ENCODE measurements at places on chromosomes 5 and 9.
A peak's percentile ranks its signal among the peaks of the same experiment; 100 is the strongest.

- peaks cover 23% of the 10 kb centered on the region for H3K4me1 ChIP-seq
- peak; percentile 92 for ATAC-seq
- H3K27me3 ChIP-seq, result no peaks in the 10 kb centered on the region
- no peaks in the 10 kb centered on the region for H3K36me3 ChIP-seq
- H3K27ac ChIP-seq, result peak overlapping the region; percentile 79
These were observed 149.2 kb upstream of the KLF9 start for GRCh38 chr9:70563431-70564204.

DNA sequence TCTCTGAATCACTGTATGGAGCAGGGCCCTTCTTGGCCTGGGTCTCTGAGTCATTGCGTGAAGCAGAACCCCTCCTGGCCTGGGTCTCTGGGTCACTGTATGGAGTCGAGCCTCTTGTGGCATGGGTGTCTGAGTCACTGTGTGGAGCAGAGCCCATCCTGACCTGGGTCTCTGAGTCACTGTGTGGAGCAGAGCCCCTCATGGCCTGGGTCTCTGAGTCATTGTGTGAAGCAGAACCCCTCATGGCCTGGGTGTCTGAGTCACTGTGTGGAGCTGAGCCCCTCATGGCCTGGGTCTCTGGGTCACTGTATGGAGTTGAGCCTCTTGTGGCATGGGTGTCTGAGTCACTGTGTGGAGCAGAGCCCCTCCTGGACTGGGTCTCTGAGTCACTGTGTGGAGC lies 94.0 kb upstream of the RAPGEF1 start:
- no peak overlapping the region for H3K27ac ChIP-seq
- no peaks in the 10 kb centered on the region for H3K36me3 ChIP-seq
- no peak overlapping the region for H3K4me3 ChIP-seq
- peak; percentile 79 for ATAC-seq

- ATAC-seq, result no peak
- no peak overlapping the region for H3K27ac ChIP-seq
These were observed 67.0 kb upstream of the DPYSL3 start for GRCh38 chr5:147576646-147577535.

DNA sequence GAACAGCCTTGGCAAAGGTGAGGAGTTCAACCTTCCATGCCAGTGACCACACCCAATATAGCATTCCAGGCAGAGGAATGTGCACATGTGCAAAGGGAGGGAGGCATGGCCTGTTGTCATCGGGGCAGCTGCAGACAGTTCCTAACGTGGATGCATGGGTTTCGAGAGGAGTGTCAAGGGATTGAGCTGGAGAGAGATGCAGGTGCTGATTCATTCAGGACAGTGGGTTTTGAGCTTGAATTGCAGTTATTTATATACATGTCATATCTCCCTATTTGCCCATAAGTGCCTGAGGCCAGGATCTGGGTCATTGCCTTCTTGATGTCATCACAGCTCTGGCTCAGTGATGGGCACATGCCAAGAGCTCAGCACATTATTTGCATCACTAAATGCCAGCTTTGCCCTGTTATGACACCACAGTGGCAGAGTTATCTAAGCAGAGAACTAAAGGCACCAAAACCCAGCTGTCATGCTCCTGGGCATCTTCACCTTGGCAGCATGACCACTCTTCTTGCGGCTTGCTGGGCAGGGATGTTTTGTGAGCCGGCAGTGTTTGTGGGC lies 278.0 kb downstream of the NTRK2 start:
- no peak overlapping the region for H3K4me3 ChIP-seq
- no peak overlapping the region for H3K27ac ChIP-seq
- H3K36me3 ChIP-seq, result no peaks in the 10 kb centered on the region
- H3K4me1 ChIP-seq, result no peaks in the 10 kb centered on the region

- peak; percentile 14 for ATAC-seq
- H3K27me3 ChIP-seq, result no peaks in the 10 kb centered on the region
- peaks cover 45% of the 10 kb centered on the region for H3K4me1 ChIP-seq
These were observed 5.8 kb upstream of the TRIM41 start for GRCh38 chr5:181217111-181217802.

- no peaks in the 10 kb centered on the region for H3K36me3 ChIP-seq
- H3K4me3 ChIP-seq, result no peak overlapping the region
- H3K4me1 ChIP-seq, result no peaks in the 10 kb centered on the region
These were observed 535.8 kb downstream of the EFNA5 start for GRCh38 chr5:107134931-107135330.

DNA sequence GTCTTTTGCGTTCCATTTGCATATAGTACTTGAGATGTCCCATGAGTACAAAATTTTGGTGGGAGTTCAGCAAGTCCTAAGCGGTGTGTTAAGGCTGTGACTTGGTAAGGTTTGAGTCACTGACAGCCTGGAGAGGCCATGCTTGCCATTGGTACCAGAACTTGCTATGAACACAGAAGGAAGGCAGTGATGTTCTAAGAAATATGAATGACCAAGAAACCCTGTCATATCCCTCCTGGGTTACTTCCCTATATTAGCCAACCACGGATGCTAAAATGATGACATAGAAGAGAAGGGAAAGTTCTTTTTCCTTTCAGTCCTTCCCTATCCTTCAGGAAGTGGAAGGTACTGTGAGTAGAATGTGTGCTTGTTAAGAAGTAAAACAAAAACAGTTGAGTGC lies 136.7 kb downstream of the GCNT1 start:
- H3K36me3 ChIP-seq, result no peaks in the 10 kb centered on the region
- no peak for ATAC-seq
- peaks cover 7% of the 10 kb centered on the region for H3K4me1 ChIP-seq
- peaks cover 12% of the 10 kb centered on the region for H3K27me3 ChIP-seq
- H3K4me3 ChIP-seq, result no peak overlapping the region

GRCh38 chr5:151047814-151048425 lies 27.5 kb downstream of the GPX3 start:
- ATAC-seq, result peak; percentile 66
- no peak overlapping the region for H3K4me3 ChIP-seq
- peaks cover 10% of the 10 kb centered on the region for H3K4me1 ChIP-seq
- H3K27ac ChIP-seq, result no peak overlapping the region
- H3K27me3 ChIP-seq, result no peaks in the 10 kb centered on the region

- no peak overlapping the region for H3K27ac ChIP-seq
- no peaks in the 10 kb centered on the region for H3K36me3 ChIP-seq
- H3K27me3 ChIP-seq, result no peaks in the 10 kb centered on the region
- peaks cover 40% of the 10 kb centered on the region for H3K4me1 ChIP-seq
- no peak for ATAC-seq
These were observed 21.5 kb upstream of the SEMA4D start for GRCh38 chr9:89519366-89519805.

DNA sequence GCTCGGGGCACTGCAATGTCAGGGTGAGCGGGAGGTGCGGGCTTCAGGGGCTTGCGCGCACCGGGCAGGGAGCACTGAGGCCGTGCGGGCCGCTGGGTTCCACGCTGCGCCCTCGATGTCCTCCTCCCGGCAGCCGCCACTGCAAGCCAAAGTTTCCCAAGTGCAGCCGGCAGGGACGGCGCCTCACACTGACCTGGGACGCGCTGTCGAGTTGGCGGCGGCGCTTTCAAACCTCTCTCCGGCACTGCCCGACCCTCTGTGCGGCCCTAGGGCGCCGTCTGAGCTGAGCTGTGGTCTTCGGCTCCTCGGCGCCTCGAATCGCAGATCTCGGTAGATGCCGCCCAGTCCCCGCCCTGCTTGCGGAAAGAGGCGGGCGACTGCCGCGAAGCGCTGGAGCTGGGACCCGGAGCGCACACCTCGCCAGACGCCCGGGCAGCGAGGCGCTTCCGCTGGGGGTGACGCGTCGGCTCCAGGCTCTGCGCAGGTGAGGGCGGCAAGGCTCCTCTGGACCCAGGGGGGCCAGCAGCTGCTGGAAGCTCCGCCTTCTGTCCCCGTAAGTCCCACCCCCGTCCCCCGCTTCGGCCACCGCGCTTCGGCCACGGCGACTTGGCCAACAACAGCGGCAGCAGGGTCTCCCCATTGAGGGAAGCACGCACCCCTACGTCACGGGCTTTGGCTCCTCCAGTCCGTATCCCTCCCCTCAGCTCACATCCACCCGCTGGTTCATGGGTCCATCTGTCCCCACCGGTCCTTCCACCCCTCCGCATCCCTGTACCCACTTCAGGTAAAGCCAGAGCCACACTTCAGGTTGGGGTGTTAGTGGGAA lies at the start of gene ANKRD34B:
Gene ANKRD34B (minus strand): TSS at position 320 of the 826 bp plus-strand sequence. CDS start 10,261 bp downstream, outside the sequence.
- peak; percentile 37 for ATAC-seq
- peak within 1 kb of the TSS; percentile 61 for H3K4me3 ChIP-seq
- H3K4me1 ChIP-seq, result no peaks in the 10 kb centered on the region
- H3K27me3 ChIP-seq, result peaks cover 52% of the 10 kb centered on the region
- no peaks in the 10 kb centered on the region for H3K36me3 ChIP-seq
- no peak within 1 kb of the TSS for H3K27ac ChIP-seq

DNA sequence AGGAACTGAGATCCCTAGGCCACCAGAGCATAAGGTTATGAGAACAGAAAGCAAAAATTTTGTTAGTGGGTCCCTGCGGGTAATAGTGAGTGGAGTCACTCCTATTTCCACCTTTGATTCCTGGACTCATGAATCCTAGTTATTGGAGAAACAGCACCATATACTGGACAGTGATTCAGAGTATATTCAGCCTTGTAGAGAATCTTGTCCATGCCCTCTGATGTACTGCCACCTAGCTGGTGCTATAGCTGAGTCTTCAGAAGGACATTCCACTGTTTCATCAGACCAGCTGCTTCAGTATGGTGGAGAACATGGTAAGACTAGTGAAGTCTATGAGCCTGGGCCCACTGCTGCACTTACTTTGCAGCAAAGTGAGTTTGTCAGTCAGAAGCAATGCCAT lies 25.0 kb upstream of the ITGA2 start:
- H3K4me1 ChIP-seq, result no peaks in the 10 kb centered on the region
- no peaks in the 10 kb centered on the region for H3K36me3 ChIP-seq

DNA sequence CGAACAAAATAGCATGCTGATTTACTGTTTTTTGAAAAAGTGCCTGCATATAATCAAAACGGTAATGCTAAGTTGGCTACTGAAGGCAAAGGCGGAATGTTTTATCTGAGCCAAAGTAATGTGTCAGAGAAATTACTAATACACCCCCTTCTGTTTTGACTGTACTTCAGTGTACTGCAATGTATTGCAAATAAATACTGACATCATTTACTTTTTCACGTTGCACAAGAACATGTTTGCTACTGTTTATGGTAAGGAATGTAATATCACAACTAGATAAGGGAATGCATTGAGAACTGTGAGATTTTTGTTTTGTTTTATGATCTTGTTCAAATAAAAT lies 813 bp upstream of the AGTPBP1 start:
- peaks cover 14% of the 10 kb centered on the region for H3K4me1 ChIP-seq
- peaks cover 5% of the 10 kb centered on the region for H3K36me3 ChIP-seq
- peak overlapping the region; percentile 87 for H3K4me3 ChIP-seq
- peak; percentile 57 for ATAC-seq
- H3K27me3 ChIP-seq, result no peaks in the 10 kb centered on the region
- H3K27ac ChIP-seq, result peak overlapping the region; percentile 95

GRCh38 chr9:1051584-1052275 lies 1.6 kb downstream of the DMRT2 start:
- peaks cover 24% of the 10 kb centered on the region for H3K4me1 ChIP-seq
- peak overlapping the region; percentile 84 for H3K4me3 ChIP-seq
- peaks cover 80% of the 10 kb centered on the region for H3K27me3 ChIP-seq
- H3K27ac ChIP-seq, result no peak overlapping the region

GRCh38 chr5:50856401-50857119 lies 190.1 kb downstream of the PARP8 start:
- H3K4me3 ChIP-seq, result no peak overlapping the region
- peaks cover 5% of the 10 kb centered on the region for H3K27me3 ChIP-seq
- no peak for ATAC-seq
- no peaks in the 10 kb centered on the region for H3K36me3 ChIP-seq

DNA sequence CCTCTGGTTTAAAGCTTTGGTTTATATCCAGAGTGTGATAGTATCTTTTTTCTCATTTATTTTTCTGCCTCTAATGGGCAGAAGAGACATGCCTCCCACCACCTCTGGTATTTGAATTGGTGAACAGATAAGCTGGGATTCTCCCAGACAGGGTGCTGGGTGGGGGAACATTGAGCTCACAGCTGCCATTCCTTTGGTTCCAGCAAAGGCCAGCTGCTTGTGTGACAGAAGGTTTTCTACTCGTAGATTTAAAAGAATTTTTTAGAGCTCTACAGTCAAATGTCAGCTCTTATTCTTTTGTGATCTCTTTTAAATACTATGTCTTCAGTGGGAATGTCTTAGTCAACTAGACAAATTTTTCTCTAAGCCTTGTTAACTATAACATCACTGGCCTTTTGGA lies 54.7 kb upstream of the ADAMTS16 start:
- H3K4me3 ChIP-seq, result no peak overlapping the region
- H3K27me3 ChIP-seq, result peaks cover 3% of the 10 kb centered on the region
- H3K27ac ChIP-seq, result no peak overlapping the region
- ATAC-seq, result no peak
- no peaks in the 10 kb centered on the region for H3K36me3 ChIP-seq
- H3K4me1 ChIP-seq, result no peaks in the 10 kb centered on the region

- peaks cover 8% of the 10 kb centered on the region for H3K27me3 ChIP-seq
- no peak for ATAC-seq
- no peaks in the 10 kb centered on the region for H3K4me1 ChIP-seq
These were observed 43.5 kb upstream of the DNAH5 start for GRCh38 chr5:13987843-13988464.

GRCh38 chr5:67462147-67462546 lies 265.5 kb upstream of the CD180 start:
- no peaks in the 10 kb centered on the region for H3K4me1 ChIP-seq
- H3K27ac ChIP-seq, result no peak overlapping the region
- no peak for ATAC-seq
- H3K27me3 ChIP-seq, result no peaks in the 10 kb centered on the region
- no peaks in the 10 kb centered on the region for H3K36me3 ChIP-seq
- H3K4me3 ChIP-seq, result no peak overlapping the region

DNA sequence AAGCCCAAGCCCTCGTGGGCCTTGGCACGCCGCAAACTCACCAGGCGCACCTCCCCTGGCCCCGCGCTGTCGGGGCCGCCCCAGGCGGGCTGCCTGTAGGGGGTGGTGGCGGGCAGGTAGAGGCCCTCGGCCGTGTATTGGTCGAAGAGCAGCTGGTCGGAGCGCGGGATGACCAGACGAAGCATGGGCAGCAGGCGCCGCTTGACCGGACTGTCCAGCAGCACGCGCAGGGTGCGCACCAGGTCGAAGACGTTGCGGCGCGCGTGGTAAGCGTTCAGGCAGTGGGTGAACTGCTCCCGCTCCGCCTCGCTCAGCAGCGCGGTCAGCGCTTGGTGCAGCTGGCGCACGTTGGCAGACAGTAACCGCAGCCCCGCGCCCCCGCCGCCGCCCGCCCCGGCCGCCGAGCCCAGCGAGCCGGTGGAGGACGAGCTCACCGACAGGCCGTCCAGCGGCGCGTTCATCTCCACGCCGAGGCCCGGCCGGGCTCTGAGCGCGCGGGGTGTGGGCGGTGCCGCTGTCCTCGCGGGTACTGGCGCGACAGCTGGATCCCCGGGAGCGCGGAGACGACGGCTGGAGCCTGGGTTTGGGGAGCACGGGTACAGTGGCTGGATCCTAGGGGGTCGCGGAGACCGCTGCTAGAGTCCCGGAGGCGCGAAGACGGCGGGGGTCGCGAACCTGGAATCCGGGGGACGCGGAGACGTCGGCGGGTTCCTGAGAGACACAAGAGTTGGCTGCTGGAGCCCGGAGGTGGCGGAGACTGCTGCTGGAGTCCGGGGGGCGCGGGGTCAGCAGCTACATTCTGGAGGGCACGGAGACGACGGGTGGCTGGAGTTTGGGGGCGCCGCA lies 709 bp downstream of the WHRN start:
- peaks cover 3% of the 10 kb centered on the region for H3K27me3 ChIP-seq
- H3K36me3 ChIP-seq, result no peaks in the 10 kb centered on the region
- ATAC-seq, result peak; percentile 58
- H3K4me1 ChIP-seq, result no peaks in the 10 kb centered on the region
- H3K4me3 ChIP-seq, result peak overlapping the region; percentile 75

Measured in activated T-helper 17 cell treated with anti-CD3 and anti-CD28 coated beads, Interleukin-2, amount 50 U/mL, for 72 hours (primary cell).